Endothelial cell (in vitro differentiated cells): ENCODE measurements at places on chromosomes 16 and 17.

- no peak for DNase-seq
These were observed 36.1 kb downstream of the HNF1B start for GRCh38 chr17:37708616-37709212.

GRCh38 chr16:48409839-48410632 is 24.8 kb upstream of the SIAH1 start:
- no peak for DNase-seq

GRCh38 chr17:8995711-8996110 is 25.6 kb upstream of the NTN1 start:
- no peak for DNase-seq

GRCh38 chr17:81080019-81080418 is 45.1 kb downstream of the BAIAP2 start:
- no peak for DNase-seq

DNA sequence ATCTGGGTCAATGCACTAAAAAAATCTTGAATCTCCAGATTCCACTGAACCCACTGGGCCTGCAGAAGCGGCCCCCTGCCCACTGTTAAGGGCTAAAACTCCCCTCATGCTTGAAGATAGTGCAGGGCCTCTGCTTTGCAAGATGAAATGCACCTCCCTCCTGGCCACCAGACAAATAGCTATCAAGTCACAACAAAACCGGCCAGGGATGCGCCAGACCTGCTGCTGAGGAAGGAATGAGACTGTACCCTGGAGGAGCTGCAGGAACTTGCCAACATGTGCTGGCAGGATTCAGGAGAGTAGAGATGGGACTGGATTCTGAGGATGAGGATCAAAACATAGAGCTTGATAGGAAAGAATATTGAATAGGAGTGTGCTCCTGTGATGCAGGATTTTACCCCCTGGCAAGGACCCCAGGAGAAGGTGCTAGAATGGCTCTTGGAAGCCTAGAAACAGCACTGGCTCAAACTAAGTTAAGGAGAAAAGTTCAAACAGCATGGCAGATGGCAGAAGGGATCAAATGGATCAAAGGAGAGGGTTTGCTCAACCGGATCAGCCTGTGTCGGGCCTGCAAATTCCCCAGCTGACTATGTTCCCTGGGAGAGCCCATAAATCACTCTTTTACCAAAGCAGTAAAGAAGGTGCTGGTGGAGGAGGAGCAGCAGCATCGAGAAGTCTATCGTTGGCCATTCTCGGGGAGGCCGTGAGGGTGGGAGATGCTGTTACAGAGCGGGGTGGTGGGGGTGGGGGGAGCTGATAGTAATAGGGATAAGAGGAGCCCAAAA is 27.2 kb upstream of the XYLT2 start:
- no peak for DNase-seq

DNA sequence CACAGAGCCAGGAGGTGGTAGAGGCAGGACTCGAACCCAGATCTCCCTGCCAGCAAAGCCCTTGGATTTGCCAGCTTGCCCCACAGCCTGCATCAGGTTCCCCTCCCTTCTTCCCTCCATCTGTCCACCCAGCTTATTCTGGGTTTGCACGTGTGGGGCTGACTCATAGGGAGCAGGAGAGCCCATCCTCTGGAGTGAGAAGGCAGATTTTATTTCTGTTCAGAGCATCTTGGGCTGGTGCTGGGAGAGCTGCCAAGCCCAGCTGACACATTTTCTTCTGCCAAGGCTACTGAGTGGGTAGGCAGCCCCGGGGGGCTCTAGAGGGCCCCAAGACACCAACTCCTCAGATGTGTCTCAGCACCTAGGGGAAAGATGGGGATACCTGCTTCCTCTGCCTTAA is 106.3 kb upstream of the CRHR1 start:
- DNase-seq = no peak

DNA sequence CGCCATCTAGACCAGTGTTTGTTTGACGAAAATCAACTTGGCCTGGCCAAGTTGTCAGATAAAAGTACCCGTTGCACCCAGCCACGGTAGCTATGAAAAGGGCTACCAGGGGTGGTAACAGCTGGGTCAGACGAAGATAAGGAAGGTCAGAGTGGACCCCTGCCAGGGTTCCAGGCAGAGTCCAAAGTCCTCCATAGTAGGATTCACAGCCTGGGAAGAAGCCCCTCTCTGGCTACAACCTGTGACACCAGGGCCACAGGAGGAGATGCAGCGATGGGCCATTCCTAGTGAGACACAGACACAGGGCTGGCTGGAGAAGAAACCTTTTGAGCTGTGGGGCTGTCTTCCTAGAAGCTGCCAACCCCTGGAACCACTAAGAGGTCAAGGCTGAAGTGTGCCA is 39.3 kb downstream of the MEAK7 start:
- DNase-seq = no peak

- no peak for DNase-seq
These were observed 26.6 kb downstream of the OR1D5 start for GRCh38 chr17:3036800-3037199.

- DNase-seq = peak; percentile 22
These were observed 16.5 kb upstream of the CLEC3A start for GRCh38 chr16:78005881-78006280.

DNA sequence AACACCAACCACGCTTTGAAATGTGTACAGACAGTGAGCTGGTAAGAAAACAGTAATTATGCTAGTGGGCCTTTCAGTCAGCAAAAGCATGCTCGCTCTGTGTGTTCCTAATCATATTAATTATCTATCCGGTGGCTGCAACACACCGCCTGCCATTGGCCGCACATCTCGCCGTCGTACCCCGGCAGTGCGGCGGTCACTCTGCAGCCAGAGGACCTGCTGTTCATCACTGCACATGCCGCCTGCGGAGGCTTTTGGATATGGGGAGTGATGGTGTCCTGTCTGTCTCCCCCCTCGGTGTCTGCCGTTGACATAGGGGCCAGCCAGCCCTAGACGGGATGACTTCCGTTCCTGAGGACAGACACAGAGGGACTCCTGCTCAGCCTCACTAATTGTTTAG is 68.5 kb downstream of the RPA1 start:
- DNase-seq = no peak

- DNase-seq = peak; percentile 14
These were observed 63.6 kb downstream of the NUP93 start for GRCh38 chr16:56793492-56793891.
